K562 (cell line): ENCODE measurements at places on chromosomes 3 and 15.
A peak's percentile ranks its signal among the peaks of the same experiment; 100 is the strongest.

- no peak for DNase-seq
Observed at GRCh38 chr3:42668793-42669217, 15.3 kb downstream of the ZBTB47 start.

GRCh38 chr3:12193485-12194165 is 34.9 kb upstream of the TIMP4 start:
- DNase-seq: no peak

- DNase-seq: no peak
Observed at GRCh38 chr15:89400782-89401545, 66.3 kb upstream of the POLG start.

DNA sequence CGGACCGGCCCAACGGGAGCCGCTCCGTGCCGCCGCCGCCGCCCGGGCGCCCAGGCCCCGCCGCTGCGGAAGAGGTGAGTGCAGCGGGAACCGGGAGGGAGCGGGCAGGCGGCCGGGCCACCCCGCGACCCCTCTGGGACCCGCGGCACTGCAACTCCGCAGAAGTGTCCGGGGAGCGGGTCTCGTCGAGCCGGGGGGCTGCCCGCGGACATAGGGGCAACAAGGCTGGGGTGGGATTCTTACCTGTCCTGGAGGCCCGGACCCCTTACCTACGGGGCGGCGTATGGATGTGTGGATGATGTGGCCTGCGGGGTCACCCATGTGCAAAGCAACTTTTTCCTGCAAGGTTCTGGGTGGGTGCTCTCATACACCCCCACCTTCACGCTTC is 361 bp downstream of the SEMA3F start:
- DNase-seq: no peak

DNA sequence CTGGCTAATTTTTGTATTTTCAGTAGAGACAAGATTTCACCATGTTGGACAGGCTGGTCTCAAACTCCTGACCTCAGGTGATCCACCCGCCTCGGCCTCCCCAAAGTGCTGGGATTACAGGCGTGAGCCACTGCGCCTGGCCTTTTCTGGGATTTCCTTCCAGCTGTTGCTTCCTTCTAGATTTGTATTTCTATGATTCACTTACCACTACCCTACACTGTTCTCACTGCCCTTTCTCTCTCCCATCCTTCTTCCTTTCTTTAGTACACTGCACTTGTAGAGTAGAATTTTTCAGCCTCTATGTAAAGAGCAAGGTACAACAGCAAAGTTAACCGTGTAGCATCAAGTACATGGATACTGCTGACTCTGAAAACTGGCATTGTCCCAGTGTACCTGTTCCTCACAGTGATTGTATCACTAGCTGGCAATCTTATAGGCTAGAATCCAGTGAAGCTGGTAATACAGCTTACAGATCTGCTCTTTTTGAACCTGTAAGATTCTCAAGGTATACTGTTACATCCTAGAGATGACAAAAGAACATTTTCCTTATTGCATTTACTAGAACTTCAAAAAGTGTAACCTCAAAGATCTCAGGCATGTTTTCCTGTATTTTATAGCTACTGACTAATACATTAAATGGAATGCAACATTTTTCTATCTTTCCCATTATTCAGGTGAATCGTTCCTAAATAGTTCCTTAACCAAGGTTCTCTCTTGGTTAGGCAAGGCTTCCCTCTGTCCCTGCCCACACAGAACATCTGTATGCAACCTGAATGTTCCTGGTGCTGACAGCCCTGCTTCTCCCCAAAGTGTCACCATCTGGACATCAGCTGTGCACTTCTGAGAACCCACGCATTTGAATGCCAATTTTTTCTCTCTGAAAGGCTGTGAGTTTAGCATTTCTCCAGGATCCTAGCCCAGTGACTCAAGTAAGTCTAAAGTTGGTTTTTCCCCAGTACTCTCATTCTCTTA is 74.1 kb upstream of the RAP2B start:
- no peak for DNase-seq

DNA sequence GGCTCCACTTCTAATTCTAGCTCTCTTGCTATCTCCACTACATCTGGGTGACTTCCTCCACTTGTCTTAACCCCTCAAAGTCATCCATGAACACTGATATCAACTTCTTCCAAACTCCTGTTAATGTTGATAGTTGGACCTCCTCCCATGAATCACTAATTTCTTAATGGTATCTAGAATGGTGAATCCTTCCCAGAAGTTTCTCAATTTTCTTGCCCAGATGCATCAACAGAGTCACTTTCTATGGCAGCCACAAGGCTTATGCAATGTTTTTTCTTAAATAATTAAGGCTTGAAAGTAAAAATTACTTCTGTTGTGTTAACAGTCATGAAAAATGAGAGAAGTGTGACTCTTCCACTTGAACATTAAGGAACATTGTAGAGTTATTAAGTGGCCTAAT is 164.3 kb downstream of the PCCB start:
- no peak for DNase-seq

GRCh38 chr3:33687406-33688010 is 30.5 kb downstream of the CLASP2 start:
- no peak for DNase-seq

DNA sequence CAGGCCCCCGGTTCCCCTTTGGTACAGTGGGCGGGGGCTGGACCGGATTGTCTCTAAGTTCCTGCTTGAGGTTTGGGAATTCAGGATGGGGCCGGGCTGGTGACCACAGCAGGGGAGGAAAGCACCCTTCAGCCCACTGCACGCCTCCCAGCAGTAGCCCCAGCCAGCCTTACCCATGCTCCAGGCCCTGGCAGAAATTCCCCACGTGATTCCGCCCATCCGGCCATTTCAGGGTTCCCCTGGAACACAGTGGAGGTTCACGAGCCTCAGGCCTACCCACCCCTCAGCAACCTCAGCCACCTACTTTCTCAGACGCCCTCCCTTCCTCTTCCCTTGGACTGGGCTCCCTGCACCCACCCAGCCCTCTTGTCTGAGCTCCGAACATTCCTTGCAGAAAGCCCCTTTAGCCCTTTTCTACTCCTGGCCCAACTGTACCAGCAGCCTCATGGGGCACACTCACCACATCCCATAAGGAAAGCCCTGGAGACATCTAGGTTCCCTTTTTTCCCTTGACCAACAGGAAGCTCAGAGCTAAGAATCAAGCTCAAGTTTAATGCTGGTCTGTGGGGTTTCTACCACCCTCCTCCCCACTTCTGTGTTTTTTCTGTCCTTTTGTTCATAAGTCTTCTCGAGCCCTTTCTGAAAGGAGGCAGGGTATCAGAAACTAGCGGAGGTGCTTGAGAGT is 11.5 kb downstream of the ALS2CL start:
- no peak for DNase-seq

GRCh38 chr3:150555859-150556436 is 9.4 kb downstream of the EIF2A start:
- DNase-seq: no peak

DNA sequence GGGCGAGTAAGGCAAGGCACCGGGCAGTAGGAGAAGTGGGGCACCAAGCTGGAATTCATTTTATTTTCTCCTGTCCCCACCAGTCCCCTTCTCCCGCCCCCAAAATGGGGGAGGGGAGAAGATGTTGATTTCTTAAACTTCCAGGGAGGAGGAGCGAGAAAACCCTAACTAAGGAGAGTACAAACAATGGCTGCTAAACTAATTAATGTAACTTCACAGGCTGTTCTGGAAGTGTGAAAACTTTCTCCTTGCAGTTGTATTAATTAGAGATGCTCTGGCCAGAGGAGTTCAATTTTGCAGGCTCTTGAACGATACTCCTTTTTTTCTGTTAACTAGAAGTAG is 11.5 kb downstream of the ZIC4 start:
- DNase-seq: no peak

GRCh38 chr3:177481329-177481728 is 284.0 kb upstream of the TBL1XR1 start:
- DNase-seq: peak; percentile 15

- DNase-seq: no peak
Observed at GRCh38 chr3:165994293-165994692, 157.1 kb upstream of the BCHE start.

DNA sequence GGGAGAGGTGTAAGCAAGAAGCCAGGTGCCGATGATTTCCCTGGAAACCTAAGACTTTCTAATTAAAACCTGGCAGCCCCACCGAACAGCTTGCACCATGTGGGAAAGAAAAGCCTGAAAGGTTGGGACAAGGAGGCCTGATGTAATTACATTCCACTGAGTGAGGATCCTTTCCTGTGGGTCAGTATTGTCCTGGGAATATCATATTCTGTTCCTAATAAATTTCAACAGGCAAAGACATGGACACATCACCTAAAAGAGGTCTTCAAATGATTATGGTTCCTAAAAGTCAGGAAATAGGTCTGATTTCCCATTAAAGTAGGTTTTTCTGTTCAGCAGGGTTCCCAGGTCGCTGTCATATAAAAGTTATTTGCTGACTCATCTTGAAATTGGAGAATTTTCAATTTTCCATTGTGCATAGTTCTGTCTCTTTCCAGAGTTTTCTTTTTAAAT is 58.5 kb downstream of the DUT start:
- DNase-seq: no peak

- no peak for DNase-seq
Observed at GRCh38 chr3:14474363-14475081, 65.6 kb downstream of the GRIP2 start.

- no peak for DNase-seq
Observed at GRCh38 chr3:81765400-81765799, 4.0 kb upstream of the GBE1 start.

- no peak for DNase-seq
Observed at GRCh38 chr15:100049483-100049882, 292.3 kb downstream of the ADAMTS17 start.

GRCh38 chr15:35696767-35697231 is 150.8 kb upstream of the DPH6 start:
- DNase-seq: no peak

- no peak for DNase-seq
Observed at GRCh38 chr15:71568227-71568626, 242.1 kb upstream of the NR2E3 start.

- DNase-seq: no peak
Observed at GRCh38 chr3:29594261-29594660, 313.4 kb downstream of the RBMS3 start.

GRCh38 chr15:75347222-75348033 is 589 bp downstream of the NEIL1 start:
- DNase-seq: peak; percentile 57

GRCh38 chr3:31550452-31551251 is 17.9 kb downstream of the STT3B start:
- no peak for DNase-seq

DNA sequence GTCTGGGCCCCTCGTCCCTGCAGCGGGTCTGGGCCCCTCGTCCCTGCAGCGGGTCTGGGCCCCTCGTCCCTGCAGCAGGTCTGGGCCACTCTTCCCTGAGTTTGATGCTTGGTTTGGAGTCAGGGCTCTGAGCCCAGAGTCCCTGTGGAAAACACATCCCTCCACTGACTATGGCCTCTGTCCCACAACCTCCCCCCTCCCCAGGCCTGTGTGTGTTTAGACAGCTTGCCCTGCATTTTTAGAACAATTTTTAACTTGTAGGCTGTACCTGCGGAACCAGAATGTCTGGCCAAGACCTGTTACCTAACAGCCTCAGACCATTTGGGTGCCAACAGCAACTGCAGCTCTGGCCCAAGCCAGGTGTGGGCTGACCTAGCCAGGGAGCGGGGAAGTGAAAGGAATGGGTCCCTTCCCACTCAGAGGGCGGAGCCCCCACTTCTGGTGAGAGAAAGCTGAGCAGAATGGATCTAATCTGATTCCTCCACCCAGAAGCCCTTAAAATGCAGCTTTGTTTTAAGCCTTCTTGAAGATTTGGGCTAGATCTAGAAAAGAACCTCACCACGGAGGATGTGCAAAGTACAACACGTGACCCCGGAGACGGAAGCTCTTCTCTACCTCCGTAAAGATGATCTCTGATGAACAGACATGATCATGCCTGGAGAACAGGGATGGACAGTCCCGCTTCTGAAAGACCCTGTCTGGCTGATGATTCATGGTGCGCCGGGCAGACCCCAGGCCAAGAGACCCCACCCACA is 60.5 kb upstream of the TFRC start:
- peak; percentile 78 for DNase-seq

- no peak for DNase-seq
Observed at GRCh38 chr15:41056810-41057209, 59.3 kb downstream of the INO80 start.

GRCh38 chr3:58424613-58425012 is 9.0 kb downstream of the PDHB start:
- DNase-seq: no peak

DNA sequence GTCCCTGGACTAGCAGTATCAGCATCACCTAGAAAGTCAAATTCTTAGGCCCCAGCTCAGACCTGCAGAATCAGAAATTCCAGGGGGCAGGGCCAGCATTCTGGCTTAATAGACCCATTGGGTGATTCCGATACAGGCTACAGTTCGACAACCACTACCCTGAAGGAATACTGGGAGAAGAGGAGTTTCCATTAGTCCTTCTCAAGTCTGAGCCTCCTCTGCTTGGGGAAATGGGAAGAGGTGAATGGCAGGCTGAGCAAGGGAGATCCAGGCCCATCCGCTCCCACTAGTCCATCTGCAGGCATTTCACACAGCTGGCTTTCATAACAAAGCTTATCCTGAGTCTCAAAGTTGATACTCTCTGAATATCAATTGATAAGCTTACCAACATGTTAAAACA is 69.1 kb downstream of the MECOM start:
- DNase-seq: no peak

GRCh38 chr3:73781541-73781940 is 156.8 kb upstream of the PDZRN3 start:
- no peak for DNase-seq

DNA sequence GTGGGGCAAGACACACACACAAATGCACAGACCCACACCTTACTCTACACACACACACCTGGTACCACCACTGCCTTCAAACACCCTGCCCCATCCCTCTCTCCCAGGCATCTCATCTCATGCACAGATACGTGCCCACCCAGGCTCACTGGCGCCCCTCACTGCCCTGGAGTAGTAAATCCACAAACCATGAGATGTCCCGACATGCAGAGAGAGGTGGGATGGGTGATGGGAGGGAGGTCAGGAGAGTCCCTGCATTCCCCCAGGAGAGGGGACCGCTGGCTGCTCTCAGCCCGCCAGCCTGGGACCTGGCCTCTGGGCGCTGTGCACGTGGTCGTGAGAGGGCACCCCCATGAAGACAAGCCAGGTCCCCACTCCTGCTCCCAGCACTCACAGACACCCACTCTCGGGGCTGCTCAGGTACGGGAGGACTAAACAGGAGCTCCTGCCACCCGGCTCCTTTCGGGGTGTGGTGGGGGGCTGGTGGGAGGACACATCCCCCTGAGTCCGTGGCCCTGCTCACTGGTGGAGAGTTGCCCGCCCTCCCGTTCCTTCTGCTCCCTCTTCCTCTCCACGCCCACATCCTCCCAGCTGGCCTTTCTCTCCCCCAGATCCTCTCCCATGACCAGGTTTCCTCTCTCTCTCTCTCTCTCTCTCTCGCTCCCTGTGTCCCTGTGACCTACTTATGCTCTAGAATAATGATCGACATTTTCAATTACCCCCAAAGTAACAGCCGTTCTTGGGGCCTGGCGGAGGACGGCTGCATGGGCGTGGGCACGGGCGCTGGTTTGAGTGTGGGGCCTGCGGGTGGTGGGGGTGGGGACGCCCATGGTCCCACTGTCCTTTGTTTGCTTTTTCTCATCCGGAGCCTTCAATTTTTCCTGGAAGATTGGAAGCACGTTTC is 18.9 kb upstream of the CSPG4 start:
- no peak for DNase-seq

- no peak for DNase-seq
Observed at GRCh38 chr15:31091481-31091880, 10.0 kb downstream of the TRPM1 start.
